ENCODE measurements at places on chromosomes 2 and 18. TPM values are rescaled to one million over a fixed set of nuclear protein-coding genes. Genes with fewer than 3 reads are reported as not detected.

The TMEFF2 gene
- 2.3 TPM for total RNA-seq

The FHL2 gene
- 22.1 TPM for total RNA-seq

DNA sequence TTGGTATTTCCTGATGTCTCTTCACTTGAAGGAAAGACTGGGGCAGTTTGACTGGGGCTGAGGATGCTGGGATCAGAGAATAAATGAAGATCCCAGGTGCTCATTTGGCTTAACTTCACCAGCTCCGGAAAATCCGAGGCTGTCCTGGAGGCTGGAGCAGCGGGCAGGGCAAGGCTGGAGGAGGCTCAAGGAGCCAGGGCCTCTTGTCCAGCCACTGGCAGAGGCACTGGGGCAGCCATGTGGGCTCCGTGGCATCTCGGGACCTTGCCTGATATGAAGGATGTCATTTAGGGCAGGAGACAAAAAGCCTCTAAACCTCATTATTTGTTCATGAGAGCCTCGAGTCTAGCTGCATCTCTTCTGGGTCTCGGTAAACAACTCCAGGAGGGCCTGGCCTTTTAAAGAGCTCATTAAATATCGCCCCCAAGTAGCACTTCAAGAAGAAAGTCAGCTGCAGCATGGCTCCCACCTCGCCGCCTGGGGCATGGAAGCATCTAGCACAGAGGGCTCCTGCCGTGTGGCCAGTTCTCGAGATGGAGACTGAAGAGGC, 13.5 kb upstream of the GPR55 start:
- H3K27me3 ChIP-seq: no peaks in the 10 kb centered on the region
- peaks cover 9% of the 10 kb centered on the region for H3K4me1 ChIP-seq
- H3K36me3 ChIP-seq: peaks cover 20% of the 10 kb centered on the region
- no peak for DNase-seq
- H3K4me3 ChIP-seq: no peak overlapping the region

DNA sequence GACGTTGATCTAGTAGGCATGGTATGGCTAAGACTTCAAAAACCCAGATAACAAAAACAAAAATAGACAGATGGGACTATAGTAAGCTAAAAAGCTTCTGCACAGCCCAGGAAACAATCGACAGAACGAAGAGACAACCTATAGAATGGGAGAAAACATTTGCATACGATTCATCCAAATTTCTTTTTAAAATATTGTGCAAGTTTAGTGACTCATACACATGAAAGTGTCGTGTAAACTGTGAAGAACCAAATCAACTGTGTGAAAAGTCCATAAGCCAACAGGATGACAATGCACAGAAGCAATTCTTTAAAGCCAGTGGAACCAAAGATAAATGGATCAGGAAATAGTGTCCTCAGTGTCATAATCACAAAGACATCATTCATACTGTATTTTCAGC, 671.1 kb downstream of the RNF144A start:
- no peak overlapping the region for H3K4me3 ChIP-seq
- H3K36me3 ChIP-seq: no peaks in the 10 kb centered on the region
